ENCODE measurements at places on chromosomes 6 and 20.

GRCh38 chr6:31574106-31575061, 981 bp upstream of the TNF start:
- DNase-seq = no peak

GRCh38 chr6:111050261-111051023, 36.9 kb upstream of the SLC16A10 start:
- no peak for DNase-seq

GRCh38 chr6:14966096-14966905, 279.6 kb upstream of the JARID2 start:
- no peak for DNase-seq

DNA sequence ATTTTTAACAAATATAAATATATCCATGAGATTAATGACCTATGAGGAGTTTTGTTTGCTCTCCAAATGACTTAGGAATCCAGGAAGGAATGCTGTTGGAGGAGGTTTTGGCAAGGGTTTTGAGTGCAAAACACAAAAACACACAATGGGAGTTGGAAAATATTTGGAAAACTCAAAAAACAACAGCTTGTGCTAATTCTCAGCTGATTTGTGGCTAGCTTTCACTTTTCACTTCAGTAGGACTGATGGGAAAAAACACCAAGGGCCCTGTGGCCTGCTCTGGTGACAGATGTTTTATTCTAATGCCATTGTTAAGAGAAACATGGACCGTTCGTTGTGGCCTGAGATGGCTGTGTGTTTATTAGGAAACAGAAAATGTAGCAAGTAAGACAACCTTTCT, 113.9 kb downstream of the ALDH8A1 start:
- peak; percentile 48 for DNase-seq

DNA sequence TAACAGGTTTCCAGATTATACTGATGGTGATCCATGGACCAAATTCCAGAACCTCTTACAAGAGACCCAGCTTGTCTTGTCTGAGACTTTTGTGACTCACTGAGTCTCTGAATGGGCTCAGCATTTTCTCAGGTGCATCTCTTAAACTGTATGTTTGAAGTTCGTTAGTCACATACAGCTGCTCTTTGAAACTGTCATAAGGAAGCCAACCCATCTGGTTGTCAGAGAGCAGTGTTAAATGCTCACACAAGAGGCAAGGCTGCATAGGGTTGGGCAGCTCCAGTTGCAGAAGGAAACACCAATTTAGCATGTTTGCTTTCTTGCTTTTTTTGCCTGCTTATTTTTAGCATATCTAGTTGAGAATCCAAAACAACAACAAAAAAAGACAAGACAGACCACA, 47.1 kb downstream of the TRIM27 start:
- no peak for DNase-seq

- DNase-seq = peak; percentile 36
Measured at GRCh38 chr6:81816380-81816779, 63.9 kb upstream of the TENT5A start.

Data from fibroblast of mammary gland (primary cell).